NCI-H1105 treated with DMSO at 0.1 percent for 48 hours (cell line): ENCODE measurements at places on chromosomes 1 and 21.

GRCh38 chr21:26293141-26293946 lies 122.8 kb upstream of the APP start:
- DNase-seq: no peak

DNA sequence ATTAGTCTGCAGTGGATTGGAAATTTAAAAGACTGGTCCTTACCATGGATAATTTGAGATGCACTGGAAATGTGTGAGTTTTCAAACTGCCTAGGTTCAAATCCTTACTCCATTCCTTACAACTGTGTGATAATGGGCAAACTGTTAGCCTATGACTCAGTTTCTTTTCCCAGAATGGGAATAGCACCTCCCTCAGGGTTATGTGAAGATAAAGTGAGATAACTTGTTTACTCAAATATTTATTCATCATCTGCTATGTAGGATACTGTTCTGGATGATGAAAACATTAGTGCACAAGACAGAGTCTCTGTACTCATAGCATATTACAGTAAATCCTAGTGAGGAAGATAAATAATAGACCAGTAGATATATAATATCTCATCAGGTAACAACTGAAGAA lies 28.6 kb downstream of the LRIG2 start:
- no peak for DNase-seq

DNA sequence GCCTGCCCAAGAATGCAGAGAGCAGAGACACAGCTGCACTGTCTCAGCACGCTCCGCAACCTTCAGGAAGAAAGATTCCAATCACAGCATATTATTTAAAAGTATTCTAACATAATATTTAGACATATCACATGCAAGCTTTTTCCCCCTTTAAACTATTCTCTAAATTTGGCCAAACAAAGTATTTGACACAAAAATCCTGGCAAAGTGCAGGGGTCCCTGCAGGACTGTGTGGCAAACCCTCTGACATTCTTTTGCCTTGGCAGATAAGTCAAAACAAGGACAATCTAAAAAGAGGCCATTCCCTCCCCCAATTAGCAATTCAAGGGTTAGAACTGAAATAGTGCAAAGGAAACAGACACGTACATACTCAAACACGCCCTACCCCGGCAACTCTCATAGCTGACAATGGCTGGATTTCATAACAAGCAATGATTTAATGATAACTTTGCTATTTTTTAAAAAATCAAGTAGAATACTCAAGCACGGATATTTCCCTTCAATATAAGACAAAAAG lies 225.3 kb downstream of the MRPL39 start:
- no peak for DNase-seq

DNA sequence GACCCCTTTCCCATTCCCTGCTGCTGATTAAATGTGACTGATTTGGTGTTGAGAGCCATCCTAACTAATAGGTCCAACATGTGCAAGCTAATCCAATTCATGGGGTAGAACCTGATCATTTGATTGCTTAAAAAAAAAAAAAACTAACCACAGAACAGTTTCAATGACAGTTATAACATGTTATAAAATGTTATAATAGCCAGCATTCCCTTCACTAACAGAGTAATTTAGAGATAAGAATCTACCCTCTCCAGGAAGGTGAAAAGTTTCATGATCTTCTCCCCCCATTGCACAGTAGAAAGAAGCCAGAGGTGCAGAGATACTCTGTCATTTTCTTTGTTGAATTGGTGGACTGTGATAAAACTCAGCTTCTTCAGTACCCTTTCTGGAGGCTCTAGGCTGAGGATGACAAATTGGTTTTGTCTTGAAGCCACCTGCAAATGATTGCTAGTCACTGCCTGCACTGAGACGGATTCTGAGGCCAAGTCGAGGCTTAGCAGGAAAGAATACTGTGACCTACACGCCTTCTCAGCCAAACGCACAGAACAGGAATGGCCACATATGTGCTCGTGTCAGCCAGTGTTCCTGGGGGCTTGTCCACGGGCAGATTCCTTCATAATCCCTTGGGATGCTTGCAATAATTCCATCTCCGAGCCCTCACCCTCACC lies 215.7 kb upstream of the IRF2BP2 start:
- DNase-seq: no peak

DNA sequence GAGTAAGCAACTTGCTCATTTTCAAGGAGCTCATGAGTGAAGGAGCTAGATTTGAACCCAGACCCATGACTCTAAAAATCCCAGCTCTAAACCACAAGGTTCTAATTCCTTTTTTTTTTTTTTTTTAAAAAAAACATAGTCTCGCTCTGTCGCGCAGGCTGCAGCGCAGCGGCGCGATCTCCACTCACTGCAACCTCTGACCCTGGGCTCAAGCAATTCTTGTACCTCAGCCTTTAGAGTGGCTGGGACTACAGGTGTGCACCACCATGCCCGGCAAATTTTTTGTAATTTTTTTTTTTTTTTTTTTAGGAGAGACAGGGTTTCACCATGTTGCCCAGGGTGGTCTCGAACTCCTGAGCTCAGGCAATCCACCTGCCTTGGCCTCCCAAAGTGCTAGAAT lies 13.8 kb downstream of the SRSF4 start:
- DNase-seq: no peak

- no peak for DNase-seq
Measured at GRCh38 chr1:244157731-244158438, 106.8 kb downstream of the ZBTB18 start.

GRCh38 chr1:151729966-151730291 lies 8.6 kb downstream of the RIIAD1 start:
- no peak for DNase-seq

DNA sequence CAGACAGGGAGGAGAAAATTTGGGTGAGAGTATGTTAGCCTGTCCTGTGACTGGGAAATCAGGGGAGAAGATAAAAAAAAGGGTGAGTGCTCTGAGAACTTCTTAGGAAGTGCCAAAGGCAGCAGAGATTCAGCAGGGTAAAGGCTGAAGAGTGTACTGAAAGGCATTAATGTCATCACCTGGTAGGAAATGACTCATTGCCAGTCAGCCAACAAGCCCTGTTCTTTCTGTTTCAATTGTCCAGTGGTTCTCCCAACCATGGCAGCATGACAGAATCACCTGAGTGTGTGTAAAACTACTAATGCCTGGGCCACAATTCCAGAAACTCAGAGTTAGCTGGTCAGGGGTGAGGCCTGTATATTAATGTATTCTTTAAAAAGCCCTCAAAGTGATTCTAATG lies 83.5 kb downstream of the INTS7 start:
- no peak for DNase-seq

GRCh38 chr1:160874935-160875334 lies 10.0 kb downstream of the ITLN1 start:
- no peak for DNase-seq

- DNase-seq: no peak
Measured at GRCh38 chr1:87165177-87165576, 163.5 kb upstream of the LMO4 start.

DNA sequence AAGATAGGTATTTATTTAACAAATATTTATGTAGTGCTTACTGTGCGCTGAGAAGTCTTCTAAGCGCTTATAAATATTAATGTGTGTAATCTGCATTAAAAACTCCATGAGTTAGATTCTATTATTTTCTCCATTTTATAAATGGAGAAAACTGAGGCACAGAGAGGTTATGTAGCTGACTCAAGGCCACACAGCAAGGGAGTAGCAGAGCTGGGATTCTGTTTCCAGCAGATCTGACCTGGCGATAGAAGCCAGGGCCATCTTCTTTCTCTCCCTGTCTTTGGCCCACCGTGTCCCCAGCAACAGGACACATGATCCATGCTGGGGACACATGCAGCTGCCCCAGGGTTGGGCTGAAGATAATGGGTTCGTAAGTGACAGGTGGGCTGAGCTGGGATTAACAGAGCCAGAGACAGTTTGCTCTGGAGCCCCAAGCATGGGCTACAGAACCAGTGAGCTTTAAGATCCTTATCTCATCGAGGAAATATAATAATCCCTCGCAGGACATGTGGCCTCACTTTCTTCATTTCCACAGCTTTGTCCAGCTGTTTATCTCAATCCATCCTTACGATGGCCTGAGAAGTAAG lies 30.3 kb downstream of the IGSF21 start:
- DNase-seq: no peak
